AG10803 (cell line): ENCODE measurements at places on chromosomes 3 and 15.

GRCh38 chr15:70535071-70535954 lies 228.0 kb downstream of the UACA start:
- DNase-seq, result no peak

DNA sequence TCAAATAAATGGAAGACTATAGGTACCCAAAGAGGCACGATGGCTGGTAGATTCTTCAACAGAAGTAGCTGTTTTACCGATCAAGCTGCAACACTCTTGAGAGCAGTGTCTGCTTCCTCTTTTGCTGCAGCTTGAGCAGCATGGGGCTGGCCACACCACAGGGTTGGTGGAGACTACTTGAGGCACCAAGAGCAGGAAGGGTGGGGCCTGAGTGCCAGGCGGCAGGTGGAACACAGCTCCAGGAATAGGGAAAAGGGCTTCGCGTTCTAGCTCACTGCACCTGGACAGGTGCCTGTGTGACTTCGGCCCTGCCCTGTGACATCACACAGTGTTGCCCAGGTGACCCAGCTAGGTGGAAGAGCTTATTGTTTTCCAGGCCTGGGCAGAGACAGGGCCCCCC lies at the start of gene CCDC33:
Gene CCDC33, plus strand, starts transcription at position 365 of the 400 bp plus-strand sequence. CDS start 394 bp downstream, outside the sequence.
- DNase-seq, result no peak

GRCh38 chr15:65982627-65983322 lies 113.5 kb downstream of the RAB11A start:
- no peak for DNase-seq

- DNase-seq, result no peak
Measured at GRCh38 chr3:193742628-193743027, 149.6 kb downstream of the OPA1 start.

DNA sequence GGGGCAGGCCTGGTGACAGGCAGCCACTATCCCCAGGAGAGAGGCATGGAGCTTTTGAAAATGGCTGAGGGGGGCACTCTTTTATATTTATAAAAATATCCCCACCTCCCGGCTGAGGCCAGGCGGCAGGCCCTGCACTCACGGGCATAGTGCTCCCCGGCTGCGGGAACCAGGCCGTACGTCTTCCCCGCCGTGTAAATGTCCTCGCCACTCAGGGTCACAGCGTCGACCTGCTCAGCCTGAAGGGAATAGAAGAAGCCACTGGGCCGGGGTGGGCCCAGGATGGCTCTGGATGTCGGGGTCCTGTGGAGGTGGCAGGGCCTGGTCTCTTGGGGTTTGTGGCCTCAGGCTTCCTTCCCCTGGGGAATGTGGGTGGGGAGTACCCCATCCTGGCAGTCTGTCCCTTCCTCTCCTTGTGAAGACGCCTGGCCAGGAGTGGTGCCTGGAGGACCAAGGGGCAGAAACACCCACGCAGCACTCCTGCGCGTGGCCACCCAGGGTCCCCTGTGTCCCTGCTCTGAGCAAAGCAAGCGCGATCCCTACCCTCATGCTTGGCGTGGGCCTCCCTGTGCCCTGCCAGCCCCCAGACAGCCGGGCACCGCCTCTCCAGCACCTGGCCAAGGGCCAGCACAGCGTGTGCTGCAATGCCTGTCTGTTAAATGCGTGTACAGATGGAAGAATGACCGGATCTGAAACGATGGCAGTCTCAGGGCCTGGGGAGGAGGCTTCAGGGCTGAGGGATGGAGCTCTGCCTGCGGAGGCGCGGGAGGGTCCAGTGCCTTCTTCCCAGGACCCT lies 18.9 kb downstream of the MELTF start:
- DNase-seq, result no peak

GRCh38 chr3:108085810-108086350 lies 5.0 kb downstream of the CD47 start:
- DNase-seq, result peak; percentile 31

GRCh38 chr3:8882171-8882593 lies 81.1 kb downstream of the RAD18 start:
- DNase-seq, result no peak

DNA sequence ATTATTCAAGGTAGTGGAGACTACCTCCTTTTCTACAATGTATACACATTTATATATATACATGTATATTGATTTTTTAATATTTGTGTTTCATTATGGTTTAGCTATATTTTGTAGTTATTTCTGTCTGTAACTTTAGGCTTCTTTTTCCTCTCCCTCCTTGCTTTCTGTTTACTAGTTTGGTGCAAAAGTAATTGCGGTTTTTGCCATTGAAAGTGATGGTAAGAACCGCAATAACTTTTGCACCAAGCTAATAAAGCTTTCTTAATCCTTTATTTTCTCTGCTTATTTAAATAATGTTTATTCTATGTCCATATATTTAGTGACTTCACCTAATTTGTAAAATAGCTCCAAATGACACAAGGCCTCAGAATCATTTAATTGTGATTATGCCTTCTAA lies 195.3 kb upstream of the PLSCR5 start:
- DNase-seq, result no peak

DNA sequence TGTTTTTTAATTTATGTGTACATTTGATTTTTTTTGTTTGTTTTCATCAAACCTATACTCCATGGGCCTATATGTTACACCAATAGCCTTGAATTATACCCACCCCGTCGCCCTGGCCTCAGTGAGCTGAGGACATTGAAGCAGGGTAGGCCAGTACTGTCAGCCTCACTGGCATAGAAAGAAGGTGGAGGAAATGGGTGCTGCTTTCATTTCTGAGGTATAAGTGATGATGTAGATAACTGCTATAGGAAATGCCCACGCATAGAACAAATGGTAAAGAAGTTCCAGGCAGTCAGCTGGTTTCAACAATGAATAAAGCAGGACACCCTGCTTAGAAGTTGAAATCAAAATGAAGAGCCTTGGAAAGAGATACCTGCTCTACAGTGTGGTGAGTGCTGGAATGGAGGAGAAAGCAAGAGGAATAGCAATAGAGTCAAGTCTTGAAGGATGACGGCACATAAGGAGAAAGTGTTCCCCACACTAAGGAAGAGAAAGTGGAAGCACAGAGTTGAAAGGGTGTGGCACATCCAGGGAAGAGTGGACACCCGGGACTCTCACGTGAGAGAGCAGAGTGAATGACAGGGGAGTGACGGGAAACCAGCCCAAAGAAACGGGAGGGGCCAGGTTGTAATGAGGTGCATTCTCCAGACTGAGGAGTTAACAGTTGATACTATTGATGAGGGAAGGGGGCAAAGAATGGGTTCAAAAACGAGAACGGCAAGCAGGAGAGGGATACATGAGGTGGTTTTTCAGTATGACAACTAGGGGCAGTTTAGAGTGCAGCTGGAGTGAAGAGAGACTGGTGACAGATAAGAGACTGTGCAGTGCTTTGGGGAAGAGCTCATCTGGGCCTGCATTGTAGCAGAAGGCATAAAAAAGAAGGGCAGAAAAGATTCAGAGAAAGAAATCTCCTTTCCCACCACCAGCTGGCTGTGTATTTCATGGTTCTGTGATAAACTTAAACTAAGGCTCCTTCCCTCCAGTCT lies 70.5 kb downstream of the KLHL25 start:
- DNase-seq, result no peak

- DNase-seq, result no peak
Measured at GRCh38 chr3:124777762-124778470, 47.7 kb downstream of the UMPS start.

- DNase-seq, result peak; percentile 76
Measured at GRCh38 chr15:39172380-39173281, 408.2 kb upstream of the THBS1 start.

DNA sequence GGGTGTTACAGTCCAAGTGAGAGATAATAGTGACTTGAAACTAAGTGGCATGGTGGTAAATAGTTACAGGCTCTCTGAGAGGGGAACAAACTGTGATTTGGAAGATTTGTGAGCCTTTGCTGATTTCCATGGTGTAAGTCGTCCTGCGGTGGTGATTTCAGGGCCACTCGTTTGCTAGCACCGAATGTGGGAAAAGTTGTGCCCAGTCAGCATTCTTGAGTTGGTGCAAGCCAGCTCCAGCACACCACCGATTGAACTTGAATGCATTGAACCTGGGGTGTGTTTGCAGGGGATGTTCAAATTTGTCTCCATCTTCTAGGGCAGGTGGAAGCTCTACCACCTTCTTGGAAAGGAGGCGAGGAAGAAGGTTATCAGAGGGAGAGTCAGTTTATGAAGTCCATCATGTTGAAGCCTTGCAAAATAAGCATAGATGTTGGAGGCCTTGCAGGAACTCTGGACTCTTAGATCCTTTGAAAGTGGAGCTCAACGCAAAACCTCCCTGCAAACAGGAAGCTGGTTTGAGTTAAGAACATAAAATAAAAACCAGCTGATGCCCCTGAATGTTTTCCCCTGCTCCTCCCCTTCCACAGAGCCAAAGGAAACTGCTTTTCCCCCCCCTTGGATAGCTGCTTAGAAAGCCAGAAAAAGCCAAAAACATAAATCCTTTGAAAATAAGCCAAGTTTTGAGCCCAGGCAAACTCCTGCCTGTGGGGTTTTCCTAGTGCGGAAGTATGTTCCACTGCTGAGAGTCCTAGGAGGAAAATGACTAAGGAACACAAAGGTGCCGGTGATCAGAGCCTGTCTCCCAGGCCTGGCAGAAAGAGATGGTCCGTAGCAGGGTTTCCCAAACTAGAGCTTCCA lies 21.9 kb downstream of the MAPKBP1 start:
- DNase-seq, result peak; percentile 89

DNA sequence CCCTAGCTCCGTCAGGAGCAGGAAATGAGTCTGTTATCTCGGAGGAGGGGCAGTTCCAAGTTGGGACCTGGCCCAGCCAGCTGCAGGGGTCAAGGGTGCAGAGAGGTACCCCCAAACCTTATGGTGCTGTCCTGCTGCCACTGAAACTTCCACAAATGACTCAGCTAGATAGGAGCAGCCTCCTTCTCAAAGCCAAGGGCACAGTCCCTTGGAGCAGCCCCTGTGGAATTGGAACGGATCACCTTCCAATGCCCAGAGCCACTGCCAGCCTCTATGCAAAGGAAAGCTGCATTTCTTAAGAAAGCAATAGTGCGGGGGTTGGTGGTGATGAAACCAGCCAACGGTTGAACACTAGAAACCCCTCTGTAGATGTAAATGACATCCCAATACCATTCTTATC lies 19.6 kb upstream of the LRRK1 start:
- DNase-seq, result no peak

DNA sequence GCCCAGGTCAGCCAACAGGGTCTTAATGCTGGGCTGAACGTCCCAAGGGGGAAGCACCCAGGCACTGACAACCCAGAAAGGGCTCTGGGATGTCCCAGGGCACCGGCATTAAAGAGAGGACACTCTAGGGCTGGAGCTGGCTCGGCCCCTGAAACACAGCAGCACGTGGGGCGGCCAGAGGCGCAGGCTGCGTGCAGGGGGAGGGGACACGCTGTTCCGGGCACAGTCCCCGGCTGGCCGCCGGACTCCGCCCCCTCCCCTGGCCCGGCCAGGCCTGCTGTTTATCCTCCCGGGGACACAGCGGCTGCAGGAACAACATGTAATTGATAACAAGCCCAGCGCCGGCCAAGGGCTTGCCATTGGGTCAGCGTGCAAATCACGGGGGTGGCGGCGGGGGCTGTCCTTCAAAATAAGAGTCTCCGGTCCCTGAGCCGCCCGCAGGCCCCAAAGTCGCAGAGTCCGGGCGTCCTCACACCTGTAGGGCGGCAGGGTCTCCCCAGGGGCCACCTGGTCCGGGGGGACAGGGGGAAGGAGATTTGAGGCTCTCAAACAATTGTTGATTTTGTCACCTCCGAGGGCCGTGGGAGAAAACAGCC lies 1.3 kb downstream of the KLF15 start:
- peak; percentile 61 for DNase-seq

GRCh38 chr15:63369781-63370180 lies 11.9 kb downstream of the CA12 start:
- DNase-seq, result peak; percentile 47

GRCh38 chr15:85499371-85499887 lies 119.0 kb downstream of the AKAP13 start:
- no peak for DNase-seq

- no peak for DNase-seq
Measured at GRCh38 chr3:160135851-160136250, 89.4 kb upstream of the C3orf80 start.
